ENCODE measurements at places on chromosomes 1 and 21.

DNA sequence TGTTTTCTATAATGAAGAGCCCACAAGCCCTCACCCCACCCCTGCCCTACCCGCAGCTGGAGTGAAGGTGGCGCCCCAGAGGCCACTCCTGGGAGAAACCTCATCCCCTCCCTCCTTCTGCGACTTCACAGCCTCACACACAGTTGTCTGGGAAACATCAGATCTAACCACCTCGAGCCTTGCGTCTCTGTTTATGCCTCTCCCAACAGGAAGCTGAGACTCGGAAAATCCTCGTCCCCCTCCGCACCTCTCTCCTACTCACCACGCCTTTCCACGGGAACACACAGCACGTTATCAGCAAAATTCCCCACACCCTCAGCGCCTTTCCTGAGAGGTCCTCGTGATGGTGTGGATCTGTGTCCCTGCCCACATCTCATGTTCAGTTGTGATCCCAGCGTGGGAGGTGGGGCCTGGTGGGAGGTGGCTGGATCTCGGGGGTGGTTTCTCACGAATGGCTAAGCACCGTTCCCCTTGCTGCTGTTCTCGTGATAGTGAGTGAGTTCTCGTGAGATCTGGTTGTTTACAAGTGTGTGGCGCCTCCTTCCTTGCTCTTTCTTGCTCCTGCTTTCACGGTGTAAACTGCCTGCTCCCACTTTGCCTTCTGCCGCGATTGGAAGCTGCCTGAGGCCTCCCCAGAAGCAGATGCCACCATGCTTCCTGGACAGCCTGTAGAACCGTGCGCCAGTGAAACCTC lies 190.6 kb downstream of the KIF26B start:
- no peak for DNase-seq

- no peak for DNase-seq
These were observed 1290.5 kb upstream of the B3GALT2 start for GRCh38 chr1:194476872-194477271.

DNA sequence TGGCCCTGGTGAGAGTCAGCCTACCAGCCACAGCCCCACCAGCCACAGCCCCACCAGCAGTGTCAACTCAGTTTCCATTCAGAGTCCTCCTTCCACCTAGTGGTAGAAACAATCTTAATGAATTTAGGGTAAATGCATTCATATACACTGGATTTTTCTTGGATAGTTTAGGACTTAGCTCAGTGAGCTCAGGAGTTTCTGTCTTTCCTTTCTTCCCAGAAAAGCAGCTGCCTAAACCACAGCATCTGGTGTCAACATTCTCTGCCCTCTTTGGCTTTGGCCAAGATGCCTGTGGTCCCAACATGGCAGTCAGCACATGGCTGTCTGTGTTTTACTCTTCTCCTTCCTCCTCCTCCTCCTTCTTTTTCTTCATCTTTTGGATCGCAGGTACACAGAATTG lies 94.0 kb downstream of the CLIC6 start:
- no peak for DNase-seq

- no peak for DNase-seq
These were observed 3.5 kb upstream of the PRDX6 start for GRCh38 chr1:173473599-173474011.

DNA sequence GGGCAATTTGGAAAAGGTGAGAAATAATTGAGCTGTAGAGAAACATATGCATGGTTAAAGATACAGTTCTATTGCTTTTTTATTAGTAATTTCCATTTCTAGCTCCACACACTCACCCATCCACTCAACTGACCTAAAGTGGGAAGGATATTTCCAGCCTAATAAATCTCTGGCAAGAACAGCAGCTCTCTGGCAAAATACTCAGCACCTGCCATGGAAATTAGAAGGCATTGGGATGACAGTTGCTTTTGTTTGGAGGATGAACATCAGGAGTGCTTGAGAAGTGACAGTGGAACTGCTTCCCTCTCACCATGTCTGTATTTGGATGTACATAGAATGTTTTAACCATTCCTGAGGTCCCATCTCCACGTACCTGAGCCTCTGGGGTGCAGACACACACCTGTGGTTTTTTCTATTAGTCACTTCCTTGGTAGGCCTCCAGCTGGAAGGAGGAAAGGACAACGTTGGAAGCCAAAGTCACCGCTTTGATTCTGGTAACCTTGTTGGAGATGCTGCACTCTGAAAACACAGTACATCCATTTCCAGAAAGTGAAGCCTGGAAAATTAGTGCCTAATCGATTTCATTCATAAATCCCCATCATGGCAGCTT lies 62.3 kb upstream of the RUNX1 start:
- no peak for DNase-seq

DNA sequence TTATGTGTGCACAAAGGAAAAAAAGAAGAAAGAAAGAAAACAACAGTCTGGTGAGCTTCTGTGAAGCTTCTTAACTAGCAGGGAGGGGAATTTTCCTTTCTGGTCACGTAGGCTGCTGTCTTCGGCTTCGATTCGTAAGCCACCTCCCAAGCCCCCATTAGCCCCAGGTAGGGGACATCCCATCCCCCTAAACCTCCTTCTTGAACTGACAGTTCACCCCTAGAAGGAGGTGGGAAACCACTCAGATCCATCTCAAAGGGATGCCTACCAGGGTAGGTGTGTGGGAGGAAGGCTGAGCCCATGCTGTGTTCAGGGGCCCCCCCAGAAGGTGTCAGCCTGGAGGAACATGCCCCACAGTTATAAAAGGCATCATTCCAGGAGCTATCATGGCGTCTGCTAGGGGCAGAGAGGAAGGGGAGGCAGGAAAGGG lies 25.8 kb downstream of the CD247 start:
- no peak for DNase-seq

- no peak for DNase-seq
These were observed 7.0 kb downstream of the ADAMTSL4 start for GRCh38 chr1:150555971-150556865.

- DNase-seq: no peak
These were observed 29.9 kb downstream of the CHML start for GRCh38 chr1:241610056-241610815.

DNA sequence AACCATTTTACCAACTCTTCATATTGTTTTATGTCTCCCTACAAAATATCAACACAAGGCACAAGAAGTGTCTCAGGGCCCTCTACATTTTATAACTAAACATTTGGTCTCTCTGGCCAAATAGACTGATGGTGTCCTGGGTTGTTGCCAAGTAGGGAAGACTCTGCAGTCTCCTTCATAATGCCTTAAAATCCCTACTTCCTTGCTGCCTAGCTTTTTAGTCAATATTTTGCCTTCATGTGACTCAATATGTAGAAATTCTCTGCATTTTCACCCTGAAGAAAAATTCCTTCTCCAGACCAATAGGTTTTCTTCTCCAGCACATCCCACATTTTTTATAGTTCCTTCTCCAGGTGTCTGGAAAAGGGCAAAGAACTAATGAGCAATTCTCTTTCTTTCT lies 72.6 kb upstream of the IPO9 start:
- DNase-seq: no peak

GRCh38 chr1:96579636-96580035 lies 141.9 kb upstream of the PTBP2 start:
- no peak for DNase-seq

DNA sequence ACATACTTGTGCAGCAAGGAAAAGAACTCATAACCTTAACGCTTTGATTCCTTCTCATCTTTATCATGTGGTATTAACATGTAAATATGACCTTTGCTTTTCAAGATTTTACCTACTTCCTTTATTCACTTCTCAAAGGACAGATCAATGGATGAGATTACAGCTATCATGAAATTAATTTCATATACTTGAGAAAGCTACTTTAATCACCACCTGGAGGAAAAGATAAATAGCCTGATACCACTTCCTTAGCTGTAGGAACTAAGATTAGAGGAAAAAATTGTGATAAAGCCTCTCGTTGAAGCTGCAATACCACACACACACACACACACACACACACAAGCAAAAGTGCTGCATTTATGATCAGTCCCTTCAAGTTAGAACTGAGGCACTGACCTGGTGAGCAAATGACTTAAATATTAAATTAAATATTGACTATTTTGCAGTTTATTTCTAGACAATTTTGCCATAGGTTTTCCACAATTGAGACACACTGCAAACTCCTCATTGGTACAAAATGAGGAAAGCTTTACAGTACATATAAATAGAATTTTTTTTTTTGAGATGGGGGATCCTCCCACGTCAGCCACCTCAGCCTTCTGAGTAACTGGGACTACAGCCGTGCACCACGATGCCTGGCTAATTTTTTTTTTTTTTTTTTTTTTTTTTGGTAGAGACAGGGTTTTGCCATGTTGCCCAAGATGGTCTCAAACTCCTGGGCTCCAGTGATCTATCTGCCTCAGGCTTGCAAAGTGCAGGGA lies 27.2 kb upstream of the DMRTB1 start:
- DNase-seq: no peak

- DNase-seq: no peak
These were observed 58.3 kb downstream of the MACF1 start for GRCh38 chr1:39262802-39263201.

DNA sequence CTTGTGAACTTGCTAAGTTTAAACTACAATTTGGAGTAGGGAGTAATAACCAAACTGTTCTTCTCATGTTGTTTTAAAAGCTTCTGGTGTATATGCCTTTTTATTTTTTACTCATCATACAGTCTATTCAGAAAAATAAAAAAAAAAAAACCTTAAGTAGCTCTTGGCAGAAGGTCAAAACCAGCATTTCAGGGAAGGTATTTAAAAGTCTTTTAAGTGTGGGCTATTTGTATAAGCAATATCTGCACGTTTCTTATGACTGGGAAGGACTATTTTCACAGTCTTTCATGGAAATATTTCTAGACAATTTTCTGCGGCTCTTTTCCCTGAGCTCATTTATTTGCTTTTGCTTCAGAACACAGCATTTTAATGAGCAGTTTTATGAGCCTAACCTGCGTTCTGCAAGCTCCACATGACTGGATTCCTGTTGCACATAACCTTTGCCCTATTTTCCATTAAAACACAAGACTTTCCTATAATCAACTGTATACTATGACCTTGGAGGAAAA lies 60.9 kb upstream of the C1orf105 start:
- DNase-seq: no peak

- no peak for DNase-seq
These were observed 207.7 kb downstream of the HHAT start for GRCh38 chr1:210536254-210536961.

DNA sequence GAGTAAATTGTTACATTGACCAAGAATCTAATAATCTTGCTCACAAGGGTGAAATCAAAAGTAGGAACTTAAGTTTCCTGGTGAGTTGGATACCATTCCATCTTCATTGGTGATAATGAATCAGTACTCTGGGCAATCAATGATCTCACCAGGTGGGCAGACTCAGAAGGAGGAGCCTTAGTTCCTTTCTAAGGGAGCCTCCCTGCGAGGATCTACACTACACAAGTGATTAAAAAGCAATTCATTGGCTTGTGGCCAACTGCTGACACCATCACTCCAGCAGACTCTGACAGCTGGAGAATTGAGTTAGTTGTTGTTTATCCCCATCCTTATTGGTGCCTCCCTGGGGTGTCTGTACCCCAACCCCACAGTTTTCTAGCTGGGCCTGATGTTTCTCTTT lies 84.1 kb upstream of the VANGL1 start:
- DNase-seq: no peak

GRCh38 chr1:38740487-38740886 lies 119.1 kb downstream of the RRAGC start:
- no peak for DNase-seq

- peak; percentile 55 for DNase-seq
These were observed 52.0 kb downstream of the CD2 start for GRCh38 chr1:116806245-116806644.

GRCh38 chr1:223770621-223771315 lies 58.4 kb downstream of the CAPN2 start:
- no peak for DNase-seq

GRCh38 chr1:95116580-95117206 lies 462 bp upstream of the TLCD4 start:
- peak; percentile 30 for DNase-seq

GRCh38 chr1:200379432-200379757 lies 30.4 kb downstream of the ZNF281 start:
- DNase-seq: no peak

- no peak for DNase-seq
These were observed 5.8 kb downstream of the ATP1B1 start for GRCh38 chr1:169112241-169112640.

DNA sequence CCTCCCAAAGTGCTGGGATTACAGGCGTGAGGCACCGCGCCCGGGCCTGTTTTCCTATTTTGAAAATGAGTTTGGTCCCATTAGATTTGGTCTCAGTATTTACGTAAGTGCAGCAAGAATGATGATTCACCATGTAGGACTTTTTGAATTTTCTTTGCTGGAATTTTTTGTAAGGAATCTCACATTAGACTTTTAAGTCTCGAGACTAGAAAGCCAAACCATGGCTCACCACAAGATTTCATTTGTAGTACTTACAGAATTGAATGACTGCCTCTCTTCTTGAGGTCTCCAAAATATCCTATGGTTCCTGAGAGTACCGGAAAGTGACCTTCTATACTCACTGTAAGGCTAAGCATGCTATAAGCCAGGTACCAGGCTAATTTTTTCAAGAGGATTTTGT lies 325 bp downstream of the OR14A2 start:
- DNase-seq: no peak

DNA sequence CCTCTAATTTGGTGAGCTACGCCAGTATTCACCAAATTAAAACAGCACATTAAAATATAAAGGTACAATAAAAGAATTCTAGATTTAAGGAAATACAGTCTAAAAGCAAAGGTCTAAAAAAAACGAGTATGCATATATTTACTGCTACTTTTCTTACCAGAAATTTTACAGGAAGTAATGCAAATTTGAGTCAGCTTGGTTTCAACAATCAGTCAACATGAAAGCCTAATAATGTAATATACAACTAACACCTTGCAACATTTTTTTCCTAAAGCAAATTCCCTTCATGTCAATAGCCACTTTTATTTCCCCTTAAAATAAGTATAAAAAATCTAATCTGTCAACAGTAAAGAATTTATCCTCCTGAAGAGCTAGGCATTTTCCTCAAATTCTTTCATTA lies 11.9 kb downstream of the PTP4A2 start:
- no peak for DNase-seq

DNA sequence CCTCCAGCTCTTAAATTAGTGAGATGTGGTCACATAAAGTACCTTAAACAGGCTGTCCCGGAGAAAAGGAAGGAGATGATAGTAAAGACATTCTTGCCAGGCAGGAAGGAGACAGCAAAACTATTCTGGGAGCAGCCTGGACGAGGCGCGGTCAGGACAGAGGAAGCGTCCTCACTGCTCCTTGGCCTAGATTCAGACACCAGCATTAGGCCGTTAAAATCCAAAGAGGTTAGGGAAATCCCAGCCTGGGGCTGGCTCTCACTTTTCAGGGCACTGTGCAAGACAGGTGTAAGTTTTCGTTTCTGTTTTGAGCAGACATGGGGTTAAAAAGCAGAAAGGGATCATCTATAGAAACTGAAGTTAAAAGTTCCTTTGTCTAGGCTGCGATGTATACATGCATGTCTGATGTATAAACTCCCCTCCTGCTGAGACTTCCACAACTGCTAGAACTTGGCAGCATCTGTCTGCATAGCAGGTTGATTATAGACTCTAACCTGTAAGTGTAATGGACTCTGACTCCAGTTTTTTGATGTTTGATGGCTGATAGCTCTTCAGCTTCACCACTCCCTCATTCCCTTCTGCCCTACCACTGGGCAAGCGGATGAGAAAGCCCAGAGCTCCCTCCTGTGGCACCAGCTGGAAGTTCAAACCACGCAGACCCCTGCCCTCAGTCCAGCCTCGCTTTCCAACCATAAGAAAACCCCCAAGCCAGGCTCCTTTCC lies 21.5 kb downstream of the STPG1 start:
- DNase-seq: peak; percentile 57

- DNase-seq: no peak
These were observed 54.2 kb upstream of the EEIG2 start for GRCh38 chr1:108505763-108506070.

- no peak for DNase-seq
These were observed 3.7 kb downstream of the MRTO4 start for GRCh38 chr1:19255288-19255687.

- DNase-seq: no peak
These were observed 31.0 kb downstream of the AZIN2 start for GRCh38 chr1:33111965-33112364.

Data from activated CD4-positive, alpha-beta T cell treated with anti-CD3 and anti-CD28 coated beads, Interleukin-2, amount 50 U/mL, for 4 hours (primary cell).